ENCODE measurements at places on chromosomes 2 and 18.

- no peak for DNase-seq
Observed at GRCh38 chr18:23908827-23909226, 105.7 kb upstream of the TTC39C start.

DNA sequence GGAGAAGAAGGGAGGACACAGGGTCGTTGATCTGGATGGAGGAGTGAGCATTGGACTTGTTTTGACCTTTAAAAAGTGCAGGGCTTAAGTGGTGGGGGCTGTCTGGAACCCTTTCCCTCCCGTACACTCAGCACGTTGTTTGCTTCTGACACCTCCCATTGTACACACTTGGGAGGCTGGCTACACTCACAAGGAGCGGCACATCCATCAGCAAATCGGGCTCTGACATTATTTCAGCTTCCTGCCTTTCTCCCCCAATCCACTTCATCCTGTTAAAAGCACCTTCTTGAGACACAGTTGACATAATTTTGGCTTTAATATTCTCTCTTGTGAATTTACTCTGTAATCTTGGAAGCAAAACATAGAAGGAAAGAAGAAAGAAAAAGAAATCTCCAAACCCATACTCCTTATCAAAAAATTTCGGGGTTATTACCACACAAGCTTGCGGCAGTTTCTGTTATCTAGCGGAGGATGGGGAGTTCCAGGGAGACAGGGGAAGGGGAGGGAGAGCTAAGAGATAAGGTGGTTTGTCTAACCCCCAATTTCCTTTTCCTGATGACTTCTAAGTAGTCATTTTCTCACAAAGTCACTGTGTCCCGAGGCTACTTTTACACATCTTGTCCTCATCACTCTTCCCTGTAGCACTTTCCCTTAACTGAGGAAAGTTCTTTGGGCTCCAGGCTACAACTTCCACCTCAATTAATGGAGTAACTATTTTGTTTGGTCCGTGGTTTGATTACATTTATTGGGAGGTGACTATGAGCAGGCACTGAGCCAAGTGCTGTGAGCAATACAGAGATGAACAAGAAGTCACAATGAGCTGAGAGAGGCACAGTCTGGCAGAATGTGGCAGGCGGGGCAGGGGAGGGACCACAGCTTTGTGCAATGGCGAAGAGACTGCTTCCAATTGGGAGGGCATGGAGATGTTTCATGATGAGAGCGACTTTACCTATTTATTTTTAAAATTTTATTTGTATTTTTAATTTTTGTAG lies 240.1 kb upstream of the MEX3C start:
- no peak for DNase-seq

GRCh38 chr2:207778298-207778882 lies 8.7 kb upstream of the FZD5 start:
- DNase-seq, result no peak

- no peak for DNase-seq
Observed at GRCh38 chr2:28153851-28154250, 238.8 kb upstream of the FOSL2 start.

DNA sequence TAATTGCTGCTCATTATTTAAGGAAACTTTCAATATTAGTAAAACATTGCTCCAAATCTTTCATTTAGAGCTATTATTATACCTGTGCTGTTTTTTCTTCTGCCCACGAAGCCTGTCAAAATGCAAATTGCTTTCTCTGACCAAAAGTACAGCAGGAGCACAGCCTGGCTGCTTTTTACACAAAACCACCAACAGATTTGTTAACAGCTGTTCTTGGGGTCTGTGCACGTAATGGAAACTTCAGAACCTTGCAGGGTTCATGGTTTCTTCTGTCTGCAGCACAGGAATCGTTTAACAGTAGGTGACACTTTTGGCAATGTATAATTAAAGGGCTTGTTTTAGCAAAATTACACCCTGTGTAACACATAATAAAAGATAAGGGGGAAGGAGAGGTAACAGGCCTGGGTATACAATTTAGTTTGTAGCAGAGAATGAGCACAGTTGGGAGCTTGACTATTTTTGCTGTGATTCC lies 447.3 kb downstream of the KCNJ3 start:
- no peak for DNase-seq
